Activated CD4-positive, alpha-beta T cell treated with anti-CD3 and anti-CD28 coated beads, Interleukin-2, amount 50 U/mL, for 1 hour (primary cell): ENCODE measurements at places on chromosomes 4 and X.

DNA sequence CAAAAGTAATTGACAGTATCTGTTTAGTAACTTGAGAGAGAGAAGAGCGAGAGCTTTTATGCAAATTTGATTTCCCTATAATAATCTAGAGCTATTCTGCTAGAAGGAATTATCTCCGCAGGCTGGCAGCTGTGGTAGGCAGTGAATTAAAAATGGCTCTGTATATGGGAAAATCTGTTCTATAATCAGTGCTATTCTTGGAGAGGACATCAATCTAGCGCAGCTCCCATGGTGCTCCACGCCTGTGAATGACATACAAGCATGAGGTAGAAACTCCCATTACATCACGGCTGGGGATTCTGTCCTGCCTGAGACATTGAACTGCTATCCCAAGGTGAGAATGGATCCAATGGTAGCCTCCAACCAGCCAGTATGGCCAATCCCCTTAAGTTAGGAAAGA, 179.0 kb downstream of the DHX15 start:
- DNase-seq: no peak

DNA sequence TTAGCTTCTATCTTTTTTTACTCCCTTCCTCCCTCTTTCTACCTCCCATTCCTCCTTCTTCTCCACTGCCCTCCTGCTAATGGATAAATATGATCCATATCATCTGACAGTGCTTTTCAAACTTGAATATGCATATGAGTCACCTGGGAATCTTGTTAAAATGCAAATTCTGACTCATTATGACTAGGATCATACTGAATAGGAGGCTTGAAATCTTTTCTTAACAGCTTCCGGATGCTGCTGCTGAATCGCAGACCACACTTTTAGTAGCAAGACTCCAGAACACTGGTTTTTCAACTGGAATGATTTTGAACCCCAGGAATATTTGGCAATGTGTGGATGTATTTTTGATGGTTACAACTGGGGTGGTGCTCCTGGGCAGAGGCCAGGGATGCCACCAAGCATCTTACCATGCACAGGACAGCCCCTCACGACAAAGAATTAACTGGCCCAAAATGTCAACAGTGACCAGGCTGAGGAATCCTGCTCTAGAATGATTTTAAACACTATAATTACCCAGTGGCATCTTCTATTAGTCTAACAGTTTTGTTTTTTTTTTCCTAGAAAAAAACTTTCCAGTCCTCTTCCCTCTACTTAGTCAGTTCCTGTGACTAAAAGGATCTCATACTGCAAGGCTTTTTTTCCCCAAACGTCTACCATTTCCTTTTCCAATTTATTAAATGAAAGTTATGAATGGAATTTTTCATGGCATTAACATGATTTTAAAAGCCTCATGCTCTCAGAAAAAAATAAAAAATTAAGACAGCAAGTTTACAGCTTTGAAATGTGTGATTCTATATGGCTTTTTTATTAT, 10.6 kb upstream of the PYURF start:
- no peak for DNase-seq

- DNase-seq: no peak
These were observed 39.0 kb upstream of the ZNF518B start for GRCh38 chr4:10496200-10496599.

DNA sequence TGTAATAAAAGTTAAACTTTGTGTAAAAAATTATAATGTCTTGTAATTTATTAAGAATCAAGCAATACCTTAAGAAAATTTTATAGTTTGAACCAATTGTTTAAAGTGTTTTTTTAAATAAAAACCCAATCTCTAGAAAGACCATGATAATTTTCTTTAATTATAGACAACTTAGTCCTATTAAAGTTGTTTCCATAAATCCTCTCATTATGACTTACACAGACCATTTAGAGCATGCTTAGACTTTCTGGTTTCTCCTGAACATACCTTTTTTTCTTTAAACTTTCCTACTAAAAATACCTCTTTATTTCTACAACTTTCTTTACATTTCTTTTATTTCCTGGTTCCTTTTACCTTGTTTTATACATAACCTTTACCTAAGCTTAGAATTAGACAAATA, 837.4 kb downstream of the PCDH19 start:
- DNase-seq: no peak

DNA sequence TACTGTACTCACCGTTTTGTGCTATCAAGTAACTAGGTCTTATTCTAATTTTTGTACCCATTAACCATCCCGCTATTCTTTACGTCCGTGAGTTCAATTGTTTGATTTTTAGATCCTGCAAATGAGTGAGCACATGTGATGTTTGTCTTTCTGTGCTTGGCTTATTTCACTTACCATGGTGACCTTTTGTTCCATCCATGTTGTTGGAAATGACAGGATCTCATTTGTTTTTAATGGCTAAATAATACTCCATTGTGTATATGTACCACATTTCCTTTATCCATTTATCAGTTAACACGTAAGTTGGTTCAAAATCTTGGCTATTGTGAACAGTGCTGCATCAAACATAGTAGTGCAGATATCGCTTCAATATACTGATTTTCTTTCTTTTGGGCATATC, 48.3 kb downstream of the USP9X start:
- DNase-seq: no peak

- DNase-seq: no peak
These were observed 787.5 kb downstream of the FSTL5 start for GRCh38 chr4:161376275-161376674.

DNA sequence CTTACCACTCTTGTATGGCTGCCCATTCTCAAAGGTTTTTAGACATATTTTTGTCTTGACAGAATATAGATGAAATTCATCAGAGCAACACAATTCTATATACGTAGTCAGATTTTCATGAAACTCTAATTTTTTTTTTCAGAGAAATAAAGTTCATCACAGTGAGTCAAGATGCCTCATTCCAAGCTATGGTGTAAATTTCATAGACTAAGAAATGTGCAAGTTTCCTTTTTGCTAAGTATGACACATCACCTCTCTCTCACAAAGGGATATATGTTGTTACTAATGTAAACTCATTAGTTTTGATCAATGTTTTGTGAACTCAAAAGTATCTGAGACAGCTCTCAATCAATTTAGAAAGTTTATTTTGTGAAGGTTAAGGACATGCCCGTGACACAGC, 60.4 kb upstream of the ATXN3L start:
- DNase-seq: no peak

DNA sequence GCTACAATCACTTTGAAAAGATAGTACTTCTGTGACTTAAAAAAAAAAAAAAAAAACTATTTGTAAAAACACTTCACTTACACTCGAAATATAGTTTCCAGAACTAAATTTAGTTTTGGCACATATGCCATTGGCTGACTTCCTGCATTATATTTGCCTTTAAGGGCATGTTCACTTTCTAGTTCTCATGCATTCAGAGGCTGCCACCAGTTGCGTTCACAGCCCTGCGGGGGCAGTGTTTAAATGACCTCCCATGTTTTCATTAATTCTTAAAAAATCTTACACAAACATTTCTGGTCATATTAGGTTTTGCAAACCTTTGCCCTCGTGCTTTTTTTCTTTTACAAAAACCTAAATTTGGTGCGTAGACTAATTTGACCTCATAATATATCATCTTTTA, 12.4 kb upstream of the ARHGAP6 start:
- DNase-seq: no peak

GRCh38 chr4:13240066-13240465, 244.1 kb downstream of the RAB28 start:
- DNase-seq: no peak

DNA sequence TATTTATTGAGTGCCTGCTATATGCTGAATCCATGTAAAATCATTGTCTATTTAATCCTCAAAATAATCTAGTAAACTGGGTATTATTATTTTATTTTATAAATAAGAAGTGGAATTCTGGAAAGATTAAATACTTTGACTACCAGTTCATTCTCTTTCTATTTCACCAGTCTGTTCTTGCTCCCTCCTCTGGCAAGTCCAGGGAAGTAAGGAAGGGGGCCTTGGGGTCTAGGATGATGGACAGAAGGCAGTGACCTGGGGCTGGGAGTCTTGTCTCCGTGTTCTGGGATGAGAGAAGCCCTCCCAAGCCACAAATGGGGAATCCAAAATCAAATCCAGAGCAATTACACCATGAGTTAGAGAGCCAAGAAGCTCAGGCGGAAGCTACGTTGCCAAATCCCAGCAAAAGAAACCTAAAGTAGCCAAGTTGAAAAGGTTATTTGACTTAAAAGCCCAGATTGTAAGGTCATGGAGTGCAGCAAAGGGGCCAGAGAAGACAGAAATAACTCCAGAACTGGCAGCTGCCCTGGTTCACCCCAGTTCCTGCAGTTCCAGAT, 28.3 kb upstream of the PARM1 start:
- no peak for DNase-seq

- DNase-seq: no peak
These were observed 30.9 kb downstream of the RASSF6 start for GRCh38 chr4:73589261-73589847.

- no peak for DNase-seq
These were observed 124.4 kb downstream of the CHRDL1 start for GRCh38 chrX:110671068-110671803.

- no peak for DNase-seq
These were observed 20.5 kb upstream of the C4orf50 start for GRCh38 chr4:6038711-6039110.

DNA sequence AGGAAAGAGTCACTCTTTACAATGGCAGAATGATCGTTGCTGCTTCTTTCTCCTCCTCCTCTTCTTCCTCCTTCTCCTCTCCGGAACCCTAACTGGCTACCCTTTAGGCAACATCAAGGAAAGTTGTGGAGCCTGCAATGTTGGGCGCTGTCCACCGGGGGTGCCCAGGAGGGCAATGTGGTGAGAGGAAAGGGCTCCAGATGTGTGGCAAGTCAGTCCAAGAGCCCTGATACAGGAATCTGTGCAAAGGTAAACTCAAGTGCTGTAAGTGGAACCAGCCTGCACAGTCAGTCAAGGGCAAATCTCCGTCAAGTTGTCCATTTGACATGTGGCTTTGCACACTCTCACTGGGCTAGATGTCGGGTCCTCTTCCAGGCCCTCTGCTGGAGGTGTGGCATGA, 2.8 kb downstream of the RTL5 start:
- DNase-seq: peak; percentile 7

- DNase-seq: no peak
These were observed 8.3 kb downstream of the SLITRK2 start for GRCh38 chrX:145825896-145826295.

DNA sequence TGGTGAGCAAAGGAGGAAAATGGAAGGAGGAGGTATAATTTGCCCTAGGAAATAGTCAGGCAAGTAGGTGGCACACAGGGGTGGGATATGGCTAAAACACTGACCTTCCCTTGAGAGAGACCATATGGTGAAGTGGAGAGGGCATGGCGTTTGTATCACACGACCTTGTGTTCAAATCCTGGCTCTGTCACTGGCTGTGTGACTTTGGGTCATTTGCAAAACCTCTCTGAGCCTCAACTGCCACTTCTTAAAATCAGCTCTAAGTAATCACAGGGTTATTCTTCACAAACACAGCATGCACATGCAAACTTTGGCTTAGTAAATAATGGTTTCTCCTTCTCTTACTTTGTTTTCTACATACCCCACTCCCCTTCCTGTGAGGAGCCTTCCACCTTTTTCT, 8.7 kb downstream of the PDGFRA start:
- no peak for DNase-seq

- DNase-seq: no peak
These were observed 101.3 kb downstream of the TBL1X start for GRCh38 chrX:9566150-9566621.

DNA sequence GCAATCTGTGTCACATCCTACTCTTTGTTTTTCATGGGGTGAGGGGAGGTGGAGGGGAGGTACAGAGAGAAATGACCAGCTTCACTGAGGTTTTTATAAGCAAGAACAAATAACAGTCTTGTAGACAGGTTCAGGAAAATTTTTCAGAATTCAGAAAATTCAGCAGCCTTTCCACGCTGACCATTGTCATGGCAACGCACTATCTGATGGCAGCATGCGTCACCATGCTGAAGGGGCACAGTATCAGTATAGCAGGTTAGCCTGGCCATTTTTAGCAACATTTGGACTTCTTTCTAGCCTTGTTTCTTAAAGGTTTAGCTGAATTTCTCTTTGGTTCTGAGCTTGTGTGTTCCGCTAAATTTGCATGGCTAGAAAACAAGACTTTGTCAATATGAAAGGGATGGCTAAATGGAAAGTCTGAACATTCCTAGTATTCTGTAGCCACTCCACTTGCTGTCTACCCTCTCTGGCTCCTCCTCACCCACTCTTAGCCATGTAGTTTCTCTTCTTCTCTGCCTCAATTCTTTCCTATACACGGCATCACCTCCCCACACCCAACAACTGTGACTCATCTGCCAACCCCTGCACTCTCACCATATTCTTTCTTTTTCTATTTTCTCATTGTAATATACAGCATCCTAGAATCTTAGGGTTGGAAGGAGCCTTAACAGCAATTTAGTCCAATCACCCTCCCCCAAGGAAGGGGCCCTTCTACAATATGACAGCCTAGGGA, 42.7 kb upstream of the CITED1 start:
- DNase-seq: no peak

DNA sequence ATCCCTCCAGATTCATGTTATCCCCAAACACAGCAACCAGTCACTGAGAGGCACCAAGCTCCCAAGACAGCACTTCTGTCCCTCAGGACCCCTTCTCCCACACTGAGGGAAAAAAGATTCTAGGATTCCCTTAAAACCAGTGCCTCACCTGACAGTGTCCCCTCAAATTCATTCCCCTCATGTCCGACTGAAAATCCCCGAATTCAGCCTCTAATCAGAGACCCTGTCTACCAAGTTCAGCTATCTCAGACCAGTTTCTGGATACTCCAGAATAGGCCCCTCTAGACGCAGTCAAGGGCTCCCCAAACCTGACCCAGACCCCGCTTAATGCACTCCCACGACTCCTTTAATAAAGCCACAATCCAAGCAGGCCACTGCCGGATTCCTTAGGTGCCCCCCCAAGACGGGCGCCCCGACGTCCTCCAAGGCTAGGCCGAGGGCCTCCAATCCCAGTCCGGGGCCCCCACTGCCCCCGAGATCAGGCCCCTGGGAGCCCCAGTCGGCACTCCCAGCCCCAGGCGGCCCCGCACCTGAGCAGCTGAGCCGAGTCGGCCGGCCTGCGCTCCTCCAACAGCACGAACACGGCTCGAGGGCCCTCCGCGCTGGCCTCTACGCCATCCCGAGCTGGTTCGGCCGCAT, 457 bp downstream of the TFE3 start:
- no peak for DNase-seq

- no peak for DNase-seq
These were observed 29.5 kb upstream of the JAKMIP1 start for GRCh38 chr4:6229671-6230501.

- no peak for DNase-seq
These were observed 340.7 kb upstream of the HS3ST1 start for GRCh38 chr4:11769434-11769833.

DNA sequence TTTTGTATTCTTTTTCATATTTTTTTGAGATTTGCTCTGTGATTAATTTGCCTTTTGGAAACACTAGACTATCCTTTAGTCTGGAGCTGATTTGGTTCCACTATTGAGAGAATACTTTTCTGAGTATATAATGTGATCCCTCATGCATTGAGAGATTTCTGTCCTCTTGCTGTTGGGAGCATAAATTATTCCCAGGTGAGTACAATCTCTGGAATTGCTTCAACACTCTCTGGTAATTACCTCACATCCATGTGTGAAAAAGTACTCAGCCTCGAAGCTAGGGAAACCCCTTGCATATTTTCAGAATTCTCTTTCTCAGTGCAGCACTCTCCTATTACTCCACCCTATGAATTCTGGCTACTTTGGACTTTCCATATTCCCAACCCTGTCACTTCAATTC, 550.0 kb downstream of the RAPGEF2 start:
- DNase-seq: no peak
